OCI-LY7 (cell line): ENCODE measurements at places on chromosomes 5 and 9. TPM values are rescaled to one million over a fixed set of nuclear protein-coding genes. Genes with fewer than 3 reads are reported as not detected.

The OR1J2 gene
- not detected in 2 replicates for total RNA-seq

The MCCC2 gene
- total RNA-seq, result 61.2 TPM in 2 replicates

The ESM1 gene
- not detected in 2 replicates for total RNA-seq

The ABCA2 gene
- 8.3 and 10.6 TPM in 2 replicates for total RNA-seq

The NR4A3 gene
- 0.46 and 0.74 TPM in 2 replicates for total RNA-seq

The ZBTB26 gene
- 14.2 and 15.6 TPM in 2 replicates for total RNA-seq

The IFNA16 gene
- not detected in 2 replicates for total RNA-seq
